ENCODE measurements at places on chromosomes 4 and X.

GRCh38 chrX:83511208-83511607, 3.1 kb downstream of the POU3F4 start:
- no peak for DNase-seq

GRCh38 chr4:154433543-154433942, 58.1 kb downstream of the DCHS2 start:
- DNase-seq, result no peak

GRCh38 chrX:2828959-2829411, 255 bp downstream of the GYG2 start:
- no peak for DNase-seq

DNA sequence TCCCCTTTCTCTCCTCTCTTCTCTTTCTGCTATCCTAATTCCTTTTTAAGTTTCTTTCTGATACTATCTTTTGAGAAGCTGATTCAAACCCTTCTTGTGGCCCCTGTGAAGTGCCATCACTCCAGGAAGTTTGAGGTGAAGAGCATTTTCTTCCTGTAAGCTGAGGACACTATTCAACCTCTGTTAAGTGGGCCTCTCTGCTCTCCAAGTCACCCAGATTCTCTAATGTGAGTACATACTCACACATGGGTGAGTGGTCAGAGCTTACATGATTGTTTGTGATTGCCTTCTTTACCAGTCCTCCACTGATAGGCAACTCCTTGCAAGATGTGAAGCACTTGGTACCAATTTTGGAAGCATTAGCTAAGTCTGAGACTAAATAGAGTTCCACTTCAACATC, 18.4 kb upstream of the SMIM10L2A start:
- no peak for DNase-seq

DNA sequence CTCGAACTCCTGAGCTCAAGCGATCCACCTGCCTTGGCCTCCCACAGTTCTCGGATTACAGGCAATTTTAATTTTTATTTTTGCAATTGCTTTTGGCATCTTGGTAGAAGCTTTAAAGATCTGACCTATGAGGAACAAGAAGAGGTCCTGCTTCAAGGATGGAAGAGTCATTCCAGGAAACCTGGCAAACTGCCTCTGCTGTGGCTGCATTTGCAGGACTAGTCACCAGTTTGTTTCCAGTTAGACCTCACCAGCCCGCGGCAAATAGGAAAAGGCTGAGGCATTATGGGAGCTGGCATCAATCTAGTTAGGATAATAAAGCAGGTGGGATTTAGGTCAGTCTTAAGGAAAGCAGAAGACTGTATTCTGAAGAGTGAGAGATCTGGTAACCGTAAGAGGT, 51.9 kb upstream of the LAS1L start:
- no peak for DNase-seq

DNA sequence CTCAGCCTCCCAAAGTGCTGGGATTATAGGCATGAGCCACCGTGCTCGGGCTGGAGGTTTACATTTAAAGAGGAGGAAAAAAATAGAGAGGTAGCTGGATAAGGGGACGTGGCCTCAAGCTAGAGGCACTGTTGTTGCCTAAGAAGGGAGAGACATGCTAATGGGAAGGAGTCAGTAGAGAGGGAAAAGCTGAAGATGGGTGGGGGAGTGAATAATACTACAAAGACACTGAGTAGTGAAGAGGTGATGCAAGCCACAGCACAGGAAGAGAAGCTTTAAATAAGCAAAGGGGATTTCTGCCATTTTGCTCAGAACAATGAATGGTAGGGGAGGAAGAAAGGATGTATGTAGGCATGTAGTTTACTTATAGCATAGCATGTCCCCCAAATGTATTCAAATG, 11.5 kb upstream of the AP1S2 start:
- DNase-seq, result no peak

DNA sequence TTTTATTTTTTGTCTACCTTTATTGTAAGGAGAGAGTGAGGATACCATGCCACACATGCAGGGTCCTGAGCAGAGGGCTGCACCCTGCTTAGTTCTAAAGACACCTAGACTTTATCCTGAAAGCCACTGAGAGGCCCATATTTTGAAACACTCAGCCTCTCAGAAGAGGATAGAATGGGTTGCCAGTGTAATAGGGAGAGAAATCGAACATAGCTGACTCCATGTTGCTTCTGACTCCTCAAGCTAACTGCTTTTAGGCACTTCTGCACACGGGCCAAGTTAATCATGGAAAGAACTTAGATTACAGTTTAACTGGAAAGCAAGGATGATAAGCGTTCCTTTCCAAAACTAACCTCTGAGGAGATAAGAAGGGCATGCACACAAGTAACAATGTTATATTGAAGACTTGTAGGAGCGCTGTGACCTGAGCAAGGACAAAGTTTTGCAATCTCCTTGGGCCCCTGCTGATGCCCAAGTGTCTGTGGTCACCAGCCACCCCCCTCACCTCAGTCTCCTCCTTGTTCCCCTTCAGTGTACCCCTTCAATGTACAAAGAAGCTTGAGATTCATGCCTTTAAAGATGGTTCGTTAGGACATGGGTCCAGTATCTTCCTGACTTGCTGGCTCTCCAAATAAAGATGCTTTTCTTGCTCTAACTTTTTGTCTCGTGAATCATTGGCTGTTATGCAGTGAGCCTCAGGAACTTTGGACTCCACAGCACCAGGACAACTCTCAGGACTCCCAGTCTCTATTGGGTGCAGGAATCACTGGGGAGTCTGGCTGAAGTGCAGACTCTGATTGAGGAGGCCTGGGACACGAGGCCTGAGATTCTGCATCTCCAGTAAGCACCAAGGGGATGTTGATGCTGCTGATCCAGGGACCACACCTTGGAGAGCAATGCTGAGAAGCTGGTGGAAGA, 25.4 kb upstream of the CD99 start:
- DNase-seq, result no peak

DNA sequence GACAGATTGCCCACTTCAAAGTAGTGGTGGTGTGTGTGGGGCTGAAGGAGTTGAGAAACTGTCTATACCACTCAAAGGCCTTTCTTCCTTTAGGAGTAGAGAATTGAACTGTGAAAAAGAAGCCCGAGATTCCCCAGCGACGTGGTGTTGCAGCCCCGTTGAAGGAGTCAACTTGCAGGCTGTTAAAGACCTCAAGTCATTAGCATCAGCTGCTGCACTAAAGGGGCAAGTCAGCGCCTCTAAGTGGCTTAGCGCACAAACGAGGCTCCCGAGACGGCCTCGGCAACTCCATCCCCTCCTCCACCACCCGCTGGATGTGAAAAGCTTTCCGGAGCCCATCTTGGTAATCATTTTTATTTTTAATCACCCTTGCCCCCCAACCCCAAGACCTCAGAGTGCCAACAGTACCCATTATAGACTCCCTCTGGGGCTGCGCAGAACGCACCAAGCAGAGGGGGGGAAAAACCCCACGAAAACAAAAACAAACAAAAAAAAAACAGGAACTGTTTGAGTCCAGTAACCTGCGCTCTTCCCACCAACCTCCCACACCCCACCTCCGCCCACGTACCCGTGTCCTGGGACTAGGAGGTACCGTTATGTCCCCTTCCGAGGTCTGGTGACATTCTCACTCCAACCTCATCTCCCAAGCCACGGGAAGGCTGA, 913 bp upstream of the PRDM8 start:
- no peak for DNase-seq

GRCh38 chrX:49042581-49043219, 457 bp downstream of the TFE3 start:
- no peak for DNase-seq

DNA sequence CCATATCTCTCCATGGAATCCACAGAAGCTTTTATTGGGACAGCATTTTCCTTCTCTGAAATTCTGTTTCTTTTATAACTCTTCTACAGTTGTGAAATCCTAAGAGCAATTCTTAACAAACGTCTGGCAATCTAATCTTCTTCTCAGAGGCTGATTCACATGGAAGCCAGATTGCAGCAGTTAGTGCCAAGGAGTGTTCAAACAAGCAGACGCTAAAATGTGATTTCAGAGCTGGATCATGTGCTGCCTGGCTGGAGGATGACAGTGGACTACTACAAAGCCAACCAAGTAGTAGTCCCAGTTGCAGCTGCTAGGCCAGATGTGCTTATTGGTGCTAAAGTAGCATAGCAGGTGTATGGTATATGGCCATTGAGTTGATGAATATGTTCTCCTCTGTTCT, 27.7 kb upstream of the GLRB start:
- no peak for DNase-seq

- no peak for DNase-seq
Measured at GRCh38 chr4:185017964-185018772, at the start of gene HELT. HELT (plus strand) TSS chr4:185018490; CDS start chr4:185018929, 439 bp downstream.

DNA sequence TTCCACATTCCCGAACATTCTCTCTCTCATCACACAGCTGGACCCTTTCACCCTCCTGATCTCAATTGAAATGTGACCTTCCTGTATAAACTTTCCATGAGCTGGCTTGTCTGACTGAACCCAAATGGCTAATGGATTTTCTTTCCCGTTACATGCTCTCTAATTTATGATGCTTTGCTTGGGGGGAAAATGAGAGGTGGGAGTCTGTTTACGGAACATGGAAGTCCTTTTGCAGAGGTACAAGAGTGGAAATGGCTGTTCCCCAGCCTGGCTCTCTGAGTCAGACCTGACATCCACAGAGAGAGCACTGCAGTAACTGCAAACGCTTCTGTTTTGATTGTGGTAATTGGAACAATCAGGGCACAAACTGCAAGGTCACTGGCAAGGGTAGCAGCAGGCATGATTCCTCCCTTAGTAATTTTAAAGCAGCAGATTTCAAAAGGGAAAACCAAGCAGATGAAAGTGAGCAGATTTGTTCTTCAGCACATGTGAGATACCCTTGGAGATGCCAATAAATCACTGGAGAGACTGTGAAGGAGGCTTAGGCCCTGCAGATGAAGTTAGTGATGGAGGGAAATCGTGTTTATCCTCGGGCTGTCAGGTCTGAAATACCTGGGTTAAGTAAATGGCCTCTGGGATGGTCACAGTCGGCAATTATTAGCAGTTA, 83.9 kb downstream of the SNCA start:
- DNase-seq, result no peak

- no peak for DNase-seq
Measured at GRCh38 chrX:38831949-38832348, 30.7 kb downstream of the MID1IP1 start.

GRCh38 chr4:40140196-40140595, 56.6 kb upstream of the RHOH start:
- DNase-seq, result no peak

DNA sequence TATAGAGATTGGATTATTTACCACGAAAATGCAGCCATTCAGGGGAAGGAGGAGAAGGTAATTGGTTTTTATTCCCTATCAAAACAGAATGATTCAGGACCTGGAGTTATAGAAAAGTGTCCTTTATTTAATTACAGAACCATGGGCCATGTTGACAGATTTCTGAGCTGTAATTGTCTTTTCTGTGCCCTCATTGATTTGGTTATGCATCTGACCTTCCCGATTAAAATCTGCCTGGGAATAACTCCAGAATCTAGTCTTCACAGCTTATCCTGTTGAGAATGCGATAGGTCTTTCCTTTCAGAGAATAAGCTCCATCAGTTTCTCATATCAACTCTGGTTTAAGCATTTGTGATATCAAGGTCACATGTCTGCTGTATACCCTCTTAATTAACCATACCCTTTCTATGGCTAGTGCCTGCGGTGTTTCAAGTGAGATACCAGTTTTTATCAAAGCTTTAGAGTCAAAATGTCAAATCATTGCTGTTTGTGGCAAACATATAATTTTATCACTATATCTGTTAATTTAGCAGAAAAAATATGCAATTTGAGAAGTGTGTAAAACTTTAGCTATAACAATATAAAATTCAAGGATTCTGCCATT, 37.2 kb upstream of the ANK2 start:
- no peak for DNase-seq

DNA sequence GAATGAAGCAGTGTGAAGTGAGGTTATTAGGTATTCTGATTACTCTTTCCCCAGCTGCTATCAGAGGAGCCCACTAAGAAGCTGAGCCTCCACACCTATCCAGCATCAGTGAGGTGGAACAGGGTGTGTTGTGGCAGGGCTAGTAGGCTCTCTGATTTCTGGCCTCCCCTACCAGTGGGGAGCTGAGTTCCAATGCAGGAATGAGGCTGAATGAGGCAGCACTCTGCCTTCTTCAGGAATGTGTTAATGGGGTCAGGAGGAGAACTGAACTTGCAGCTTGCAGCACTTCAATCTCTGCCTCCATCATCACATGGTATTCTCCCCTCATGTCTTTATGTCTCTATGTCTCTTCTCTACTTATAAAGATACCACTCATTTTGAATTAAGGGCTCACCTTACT, 26.9 kb downstream of the SOX3 start:
- no peak for DNase-seq

DNA sequence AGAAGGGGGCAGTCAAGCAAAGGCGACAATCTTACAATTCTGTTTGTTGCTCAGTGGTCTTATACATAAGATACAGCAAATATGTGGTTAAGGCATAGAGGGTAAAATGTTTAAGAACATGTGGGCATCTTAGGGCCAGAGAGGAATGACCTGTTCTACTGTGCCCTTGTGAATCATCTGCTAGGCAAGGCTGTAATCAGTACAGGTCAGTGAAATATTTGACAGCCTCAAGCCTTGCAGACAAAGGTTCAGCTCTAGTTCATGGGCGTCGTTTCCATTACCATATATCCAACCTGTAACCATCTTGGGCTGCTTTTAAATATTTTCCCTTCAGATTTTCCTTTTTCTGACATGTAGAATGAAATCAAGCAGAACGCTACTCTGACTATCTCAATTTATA, 37.3 kb downstream of the AGA start:
- no peak for DNase-seq

GRCh38 chr4:8922481-8922880, 50.8 kb upstream of the HMX1 start:
- peak; percentile 16 for DNase-seq

GRCh38 chrX:154114652-154115051, 17.1 kb upstream of the MECP2 start:
- no peak for DNase-seq

DNA sequence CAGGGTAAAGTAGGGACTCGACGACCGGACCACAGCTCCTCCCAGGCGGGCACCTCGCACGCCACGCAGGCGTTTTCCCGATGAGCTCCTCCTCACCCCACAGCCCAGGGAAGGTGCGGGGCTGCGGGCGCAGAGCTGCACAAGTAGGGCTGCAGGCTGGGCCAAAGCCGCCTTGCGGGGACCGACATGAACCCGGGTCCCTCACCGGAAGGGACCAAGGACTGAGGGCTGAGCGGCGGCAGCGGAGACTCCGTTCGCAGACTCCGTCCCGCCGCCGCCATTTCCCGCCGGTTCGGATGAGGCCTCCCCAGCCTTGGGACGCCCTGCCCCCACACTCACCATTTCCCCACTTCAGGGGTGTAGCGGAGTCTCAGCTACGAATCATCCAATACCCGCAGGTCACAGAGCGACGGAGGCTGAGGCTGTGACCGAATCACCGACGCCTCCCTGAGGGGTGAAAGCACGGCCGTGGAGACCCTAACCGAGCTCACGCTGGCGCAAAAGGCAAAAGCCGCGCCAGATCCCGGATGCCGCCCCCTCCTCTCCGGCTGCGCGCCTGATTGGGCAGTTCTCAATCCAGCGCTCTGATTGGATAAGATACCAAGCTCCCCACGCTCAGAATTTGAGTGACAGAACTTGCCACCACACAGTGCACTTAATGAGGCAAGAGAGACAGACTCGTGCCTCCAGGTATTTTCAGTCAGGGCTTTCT, at the start of gene ZNF732:
Gene ZNF732 (minus strand): TSS at position 506 of the 712 bp plus-strand sequence. CDS start 164 bp downstream, at position 342.
- DNase-seq, result no peak

- no peak for DNase-seq
Measured at GRCh38 chr4:42523066-42523718, 125.9 kb downstream of the SHISA3 start.
